H9 (cell line): ENCODE measurements at places on chromosomes 4 and X. TPM values are rescaled to one million over a fixed set of nuclear protein-coding genes. Genes with fewer than 3 reads are reported as not detected.

The UTP3 gene
- total RNA-seq: 49.3 and 51.9 TPM in 2 replicates

The NXF2 gene
- not detected in 2 replicates for total RNA-seq

The CYTL1 gene
- 1.4 and 1.7 TPM in 2 replicates for total RNA-seq

The UNC5C gene
- total RNA-seq: not detected in 2 replicates

The CT55 gene
- 0.24 TPM in 1 of 2 replicates, not detected in the other for total RNA-seq

The CT83 gene
- not detected in 2 replicates for total RNA-seq

The BEX2 gene
- 29.6 and 34.2 TPM in 2 replicates for total RNA-seq

The TMEM31 gene
- total RNA-seq: 0.55 and 0.64 TPM in 2 replicates

The CRMP1 gene
- 71.6 and 73.1 TPM in 2 replicates for total RNA-seq

The SULT1E1 gene
- total RNA-seq: not detected in 2 replicates
